ENCODE measurements at places on chromosomes 13 and 19.

DNA sequence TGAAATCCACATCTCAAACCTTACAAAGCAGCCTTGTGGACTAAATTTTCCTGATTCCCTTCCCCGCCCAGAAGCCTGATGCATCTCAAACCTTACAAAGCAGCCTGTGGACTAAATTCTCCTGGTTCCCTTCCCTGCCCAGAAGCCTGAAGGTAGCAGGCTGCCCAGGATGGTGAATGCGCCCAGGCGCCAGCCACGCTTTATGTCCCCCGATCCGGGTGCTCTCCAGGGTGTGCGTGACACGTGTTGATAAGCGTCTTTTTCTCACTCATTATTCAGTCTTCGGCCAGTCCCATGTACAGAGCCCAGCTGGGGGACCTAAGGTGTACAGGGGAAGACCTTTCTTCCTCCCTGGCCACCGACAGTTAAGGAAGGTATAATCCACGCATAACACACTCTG is 31.8 kb downstream of the LAMP1 start:
- no peak for DNase-seq

- DNase-seq = no peak
These were observed 41.2 kb downstream of the LATS2 start for GRCh38 chr13:21020176-21020575.

DNA sequence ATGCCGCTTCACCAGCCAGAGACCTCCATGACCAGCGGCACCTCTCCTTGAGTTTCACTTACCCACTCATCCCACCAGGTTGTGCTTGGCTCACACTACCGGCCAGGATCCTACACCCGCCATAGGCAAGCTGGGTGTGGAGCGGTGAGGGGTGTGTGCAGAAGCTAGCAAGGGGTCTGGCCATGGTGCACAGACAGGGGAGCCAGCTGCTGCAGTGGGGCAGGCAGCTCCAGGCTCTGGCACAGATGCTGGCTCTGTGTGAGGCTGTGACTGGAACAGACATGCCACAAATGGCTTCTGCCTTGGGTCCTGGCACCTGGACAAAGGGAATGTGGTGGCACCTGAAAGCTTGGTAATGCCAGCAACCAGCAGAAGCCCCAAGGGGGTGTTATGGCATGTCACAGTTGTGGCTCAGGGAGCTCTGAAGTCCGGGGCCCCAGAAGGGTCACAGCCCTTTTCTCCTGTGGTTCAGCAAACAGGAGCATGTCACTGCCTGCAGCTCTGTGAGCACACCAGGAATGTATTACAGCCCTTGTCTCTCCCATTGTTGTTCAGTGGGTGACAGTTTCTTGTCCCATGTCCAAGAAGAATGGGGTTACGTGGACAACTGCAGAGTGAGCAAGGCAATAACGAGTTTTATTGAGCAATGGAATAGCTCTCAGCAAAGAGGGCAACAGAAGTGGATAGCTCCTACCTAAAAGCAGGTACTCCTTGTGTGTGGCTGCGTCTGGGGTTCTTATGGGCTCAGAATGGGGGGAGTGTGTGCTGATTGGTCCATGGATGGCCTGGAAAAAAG is 2791.0 kb upstream of the PCDH20 start:
- no peak for DNase-seq

DNA sequence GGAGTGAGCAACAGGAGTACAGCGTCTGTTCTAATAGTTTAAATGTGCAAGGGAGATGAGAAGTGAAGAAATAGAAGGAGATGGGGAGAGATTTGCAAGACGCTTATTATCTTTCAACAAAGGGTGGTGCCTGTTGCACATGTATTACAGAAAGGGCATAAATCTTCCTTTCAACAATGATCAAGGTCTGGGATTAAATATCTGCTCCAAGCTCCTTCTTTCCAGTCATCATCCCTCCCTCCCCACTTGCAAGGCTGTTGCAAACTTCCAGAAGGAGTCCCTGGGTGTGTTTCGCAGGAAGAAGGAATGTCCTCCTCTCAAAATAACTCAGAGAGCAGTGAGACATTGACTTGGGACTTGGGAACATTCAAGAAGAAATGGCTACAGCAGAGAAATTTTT is 63.5 kb upstream of the MYCBP2 start:
- peak; percentile 3 for DNase-seq

- no peak for DNase-seq
These were observed 1459.5 kb upstream of the PCDH20 start for GRCh38 chr13:62875118-62875640.

DNA sequence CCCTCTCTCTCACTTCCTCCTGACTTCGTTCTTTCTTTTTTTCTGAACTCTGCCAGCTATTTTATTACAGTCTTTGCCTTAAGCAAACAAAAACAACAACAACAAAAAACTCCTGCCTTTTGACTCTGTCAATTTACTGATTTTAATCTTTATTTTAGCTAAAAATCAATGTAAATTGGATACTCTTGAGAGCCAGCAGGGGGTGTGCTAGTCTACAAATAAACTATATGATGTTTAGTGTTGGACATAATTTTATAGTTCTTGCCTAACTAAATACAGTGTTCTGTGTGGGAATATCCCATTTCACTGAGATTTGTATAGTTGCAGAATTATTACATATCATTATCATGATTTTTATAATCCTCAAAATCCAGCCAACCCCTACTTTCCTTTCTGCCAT is 1199.9 kb upstream of the SPRY2 start:
- DNase-seq = peak; percentile 17

- no peak for DNase-seq
These were observed 56.6 kb downstream of the MYO16 start for GRCh38 chr13:108686027-108686426.

GRCh38 chr13:43786766-43787517 is at the start of gene ENOX1:
Gene ENOX1, minus strand, starts transcription at chr13:43786972.
- peak; percentile 94 for DNase-seq

- no peak for DNase-seq
These were observed 15.8 kb downstream of the FUT6 start for GRCh38 chr19:5823579-5824281.

DNA sequence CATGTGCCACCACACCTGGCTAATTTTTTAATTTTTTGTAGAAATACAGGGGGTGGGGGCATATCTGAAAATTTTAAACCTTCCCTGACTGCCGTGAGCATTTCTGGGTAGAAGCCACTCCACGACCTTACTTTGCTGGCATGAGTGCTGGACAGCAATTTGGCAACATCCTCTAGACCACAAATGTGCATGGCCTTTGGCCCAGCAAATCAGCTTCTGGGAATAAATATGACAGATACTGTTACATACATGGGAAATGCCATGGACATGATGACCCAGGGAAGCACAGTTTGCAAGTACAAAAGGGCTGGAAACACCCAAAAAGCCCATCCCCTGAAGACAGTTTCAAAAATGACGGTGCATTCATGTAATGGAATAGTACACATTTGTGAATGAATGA is 3.2 kb upstream of the PVR start:
- no peak for DNase-seq

- DNase-seq = no peak
These were observed 545.4 kb downstream of the SUCLA2 start for GRCh38 chr13:47455626-47456025.

GRCh38 chr19:55136399-55137102 is 12.5 kb downstream of the TNNT1 start:
- no peak for DNase-seq

DNA sequence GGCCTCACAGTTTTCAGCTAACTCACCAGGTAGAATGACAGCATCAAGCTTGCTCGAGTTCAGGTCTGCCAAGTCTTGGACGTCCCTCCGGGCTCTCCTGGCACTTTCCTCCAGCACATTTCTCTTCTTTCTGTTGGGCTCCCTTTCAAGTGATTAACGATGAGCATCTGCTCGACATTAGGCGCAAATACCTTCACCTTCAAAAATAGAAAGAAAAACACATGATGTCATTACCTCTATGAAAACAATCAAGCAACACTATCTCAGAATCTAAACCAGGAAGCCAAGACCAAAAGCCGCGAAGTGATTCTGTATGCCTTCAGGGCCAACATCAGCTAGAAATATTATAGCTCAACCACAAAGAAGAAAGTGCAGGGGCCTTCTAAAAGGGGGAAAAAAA is 15.4 kb upstream of the CLN5 start:
- DNase-seq = peak; percentile 73

DNA sequence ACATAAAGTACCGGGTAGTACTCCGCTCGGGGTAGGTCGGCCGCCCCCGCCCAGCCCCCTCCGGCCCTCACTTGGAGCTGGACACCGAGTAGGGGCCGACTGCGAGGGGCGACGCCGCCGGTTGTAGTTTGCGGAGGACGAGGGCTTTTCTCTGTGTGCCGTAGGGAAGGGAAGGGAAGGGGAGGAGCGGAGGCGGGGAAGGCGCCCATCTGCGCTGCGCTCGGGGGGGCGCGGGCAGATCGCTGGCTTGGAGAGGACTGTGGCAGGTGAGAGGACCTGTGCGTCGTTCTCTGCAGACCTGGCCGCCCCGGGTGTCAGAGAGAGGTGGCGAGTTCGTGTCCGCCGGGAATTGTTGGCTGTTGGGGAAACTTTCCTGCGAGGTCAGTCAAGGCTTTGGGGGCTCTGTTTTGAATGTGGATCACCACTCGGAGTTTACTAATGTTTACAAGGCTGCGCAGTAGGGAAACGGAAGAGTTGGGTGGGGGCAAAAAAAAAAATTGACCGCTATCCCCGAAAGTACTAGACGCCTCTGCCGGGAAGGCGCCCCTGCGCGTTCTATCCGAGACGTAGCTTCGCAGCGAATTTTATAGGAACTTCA is 1.4 kb downstream of the ING1 start:
- peak; percentile 81 for DNase-seq

- DNase-seq = peak; percentile 66
These were observed 7.7 kb downstream of the N4BP2L2 start for GRCh38 chr13:32530841-32531253.

DNA sequence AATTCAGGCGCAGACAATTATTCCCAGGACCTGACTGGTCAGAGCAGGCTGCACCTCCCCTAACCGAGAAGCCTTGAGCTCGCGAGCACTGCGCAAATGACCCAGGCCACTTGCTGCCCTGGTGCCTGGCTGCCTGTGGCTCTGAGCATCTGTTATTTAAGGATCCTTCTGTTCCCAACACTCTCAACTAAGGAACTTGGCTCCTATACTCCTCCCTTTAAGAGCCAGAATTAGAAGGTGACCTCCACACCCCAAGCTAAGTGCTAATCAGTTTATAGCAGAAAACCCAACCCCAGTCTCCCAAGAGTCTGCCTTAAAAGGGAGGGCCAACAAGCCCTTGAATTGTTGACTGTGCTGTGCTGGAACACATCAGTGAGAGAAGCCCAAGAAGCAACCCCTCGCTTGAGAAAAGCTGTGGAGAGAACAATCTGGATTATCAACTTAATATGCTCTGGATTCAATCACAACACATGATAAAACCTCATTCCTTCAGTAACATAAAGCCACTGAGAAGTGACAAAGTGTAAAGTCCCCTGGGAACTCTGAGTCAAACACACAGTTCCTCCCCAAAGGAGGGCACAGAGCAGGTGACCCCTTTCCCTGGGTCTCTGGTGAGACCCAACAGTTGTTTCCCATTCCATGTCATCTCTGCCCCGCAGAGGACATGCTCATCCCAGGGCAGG is 14.6 kb downstream of the AKAP8L start:
- DNase-seq = no peak

GRCh38 chr13:67934617-67935330 is 704.6 kb upstream of the PCDH9 start:
- DNase-seq = peak; percentile 79

- DNase-seq = no peak
These were observed 62.5 kb downstream of the MCF2L start for GRCh38 chr13:113031465-113031864.

DNA sequence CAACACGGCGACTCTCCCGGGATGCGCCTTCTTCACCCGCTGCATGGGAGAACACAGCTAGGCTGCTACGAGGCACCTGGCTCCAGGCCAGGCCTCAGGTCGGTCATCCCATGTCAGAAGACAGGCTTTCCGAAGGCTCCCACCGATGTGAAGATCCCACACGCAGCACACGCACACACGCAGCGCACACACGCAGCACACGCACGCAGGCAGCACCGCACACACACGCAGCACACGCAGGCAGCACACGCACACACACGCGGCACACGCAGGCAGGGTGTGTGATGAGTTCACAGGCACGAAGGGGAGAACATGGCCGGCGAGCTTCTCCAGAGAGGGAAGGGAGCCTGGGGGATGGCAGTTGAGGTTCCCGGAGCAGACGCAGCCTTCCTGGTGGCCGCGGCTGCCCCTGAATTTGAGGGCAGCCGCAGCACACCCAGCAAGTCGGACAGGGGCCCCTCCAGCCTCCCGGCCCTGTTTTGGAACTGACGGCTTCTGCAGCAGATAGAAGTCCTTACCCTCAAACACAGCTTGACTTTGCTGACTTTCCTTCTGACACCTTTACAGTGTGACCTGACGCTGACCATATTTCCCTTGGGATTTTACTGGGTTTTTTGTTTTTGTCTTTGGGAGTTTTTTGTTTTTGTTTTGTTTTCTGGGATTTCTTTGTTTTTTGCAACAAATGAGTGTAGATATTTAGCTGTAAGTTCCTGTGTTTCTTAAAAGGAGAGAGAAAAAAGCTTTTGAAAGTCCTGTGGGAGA is 55.9 kb downstream of the RASA3 start:
- DNase-seq = no peak

DNA sequence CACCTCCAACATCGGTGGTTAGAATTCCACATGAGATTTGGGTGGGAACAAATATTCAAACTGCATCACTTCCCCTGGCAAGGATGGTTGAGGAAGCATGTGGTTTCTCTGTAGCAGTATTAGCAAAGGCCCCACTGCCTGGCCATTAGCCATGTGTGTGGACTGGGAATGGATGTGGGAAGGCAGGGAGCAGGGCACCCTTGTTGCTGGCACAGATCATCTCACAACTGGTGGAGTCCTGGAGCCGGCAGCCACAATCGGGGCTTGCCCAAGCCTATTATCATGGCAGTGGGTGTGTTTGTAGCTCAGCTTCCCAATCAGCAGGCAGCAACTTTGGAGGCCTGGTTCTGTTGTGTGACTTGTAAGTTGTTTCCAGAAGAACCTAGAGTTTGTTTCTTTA is 391.9 kb downstream of the DLEU7 start:
- no peak for DNase-seq

DNA sequence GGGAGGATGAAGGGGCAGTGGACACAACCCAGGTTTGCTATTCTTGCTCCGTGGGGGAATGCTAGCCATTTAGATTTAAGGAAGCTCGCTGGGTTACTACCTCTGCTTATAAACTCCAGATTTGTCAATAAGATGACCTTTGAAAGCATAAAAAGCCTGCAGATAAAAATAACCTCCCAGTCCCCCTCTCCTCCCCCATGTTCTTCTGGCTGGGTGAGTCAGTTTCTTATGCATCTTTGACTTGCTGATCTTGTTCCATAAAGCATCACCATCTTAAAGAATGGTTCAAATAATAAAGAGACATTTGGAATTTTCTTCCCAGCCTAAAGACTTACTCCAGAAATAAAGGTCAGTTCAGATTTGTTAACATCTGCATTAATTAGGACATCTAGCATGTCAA is 118.3 kb upstream of the RNF113B start:
- no peak for DNase-seq

DNA sequence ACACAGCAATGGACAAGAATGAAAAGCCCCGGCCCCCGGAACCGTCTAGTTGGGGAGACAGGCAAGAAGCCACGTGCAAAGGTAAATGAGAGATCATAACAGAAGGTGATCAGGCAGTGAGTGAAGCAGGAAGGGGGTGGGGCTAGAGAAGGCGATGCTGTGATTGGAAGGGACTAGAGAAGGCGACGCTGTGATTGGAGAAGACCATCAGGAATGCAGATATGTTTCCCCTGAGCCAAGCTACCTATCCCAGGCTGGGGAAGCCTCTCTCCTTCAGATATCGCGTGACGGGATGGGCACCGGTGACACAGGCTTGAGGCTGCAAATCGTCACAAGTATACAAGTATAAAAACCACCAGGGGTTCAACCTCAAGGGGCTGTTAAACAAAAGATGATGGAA is 21.8 kb downstream of the DCAF15 start:
- peak; percentile 42 for DNase-seq

All from umbilical cord (tissue), 2 donors.